M059J (cell line): ENCODE measurements at places on chromosomes 2 and 18.

GRCh38 chr2:73239776-73240175 is 5.7 kb downstream of the CCT7 start:
- peak; percentile 56 for DNase-seq

DNA sequence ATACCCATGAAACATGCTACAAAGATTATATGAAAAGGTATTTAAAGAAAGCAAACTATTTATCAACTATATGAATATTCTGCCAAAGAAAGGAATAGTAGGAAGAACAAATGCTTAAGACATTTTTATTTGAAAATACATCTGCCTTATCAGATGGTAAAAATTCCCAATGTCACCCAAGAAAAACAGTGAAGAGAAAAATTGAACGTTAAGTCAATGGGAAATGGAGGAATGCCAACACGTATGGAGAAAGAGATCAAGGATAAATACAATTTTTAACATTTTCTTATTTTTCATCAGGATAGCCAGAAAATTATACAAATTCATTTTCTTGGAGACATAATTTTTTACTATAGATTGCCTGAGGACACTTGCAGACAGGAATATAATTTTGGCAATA is 394.2 kb downstream of the ZEB2 start:
- no peak for DNase-seq

- no peak for DNase-seq
Observed at GRCh38 chr2:207823865-207824264, 54.2 kb upstream of the FZD5 start.

DNA sequence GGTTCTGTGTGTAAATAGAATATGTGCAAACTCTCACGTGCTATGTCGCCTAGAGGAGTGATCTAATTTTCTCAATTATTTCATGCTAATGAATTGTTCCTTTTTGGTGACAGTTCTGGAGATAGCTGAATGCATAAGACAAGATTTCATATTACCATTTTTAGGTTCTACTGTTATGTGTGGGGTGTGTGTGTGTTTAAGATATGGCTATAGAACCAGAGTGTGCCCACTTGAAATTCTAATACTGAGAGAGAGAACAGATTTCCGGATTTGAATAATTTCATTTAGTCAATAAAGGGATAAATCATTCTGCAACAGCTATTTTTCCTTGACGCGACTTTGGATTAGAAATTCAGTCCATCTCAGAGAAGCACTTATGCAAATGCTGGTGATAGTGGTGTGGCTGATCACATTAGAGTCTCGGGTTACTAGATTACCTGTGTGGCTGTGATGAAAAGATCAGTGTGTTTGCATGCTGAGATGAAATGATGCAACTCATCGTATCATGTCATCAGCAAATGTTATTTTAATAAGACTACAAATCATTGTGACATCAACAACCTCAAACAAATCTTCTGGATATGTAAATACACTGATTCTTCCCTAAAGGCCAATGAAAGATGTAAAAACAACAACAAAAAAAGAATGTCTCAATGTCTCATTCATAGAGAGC is 415.9 kb downstream of the EPHA4 start:
- no peak for DNase-seq

DNA sequence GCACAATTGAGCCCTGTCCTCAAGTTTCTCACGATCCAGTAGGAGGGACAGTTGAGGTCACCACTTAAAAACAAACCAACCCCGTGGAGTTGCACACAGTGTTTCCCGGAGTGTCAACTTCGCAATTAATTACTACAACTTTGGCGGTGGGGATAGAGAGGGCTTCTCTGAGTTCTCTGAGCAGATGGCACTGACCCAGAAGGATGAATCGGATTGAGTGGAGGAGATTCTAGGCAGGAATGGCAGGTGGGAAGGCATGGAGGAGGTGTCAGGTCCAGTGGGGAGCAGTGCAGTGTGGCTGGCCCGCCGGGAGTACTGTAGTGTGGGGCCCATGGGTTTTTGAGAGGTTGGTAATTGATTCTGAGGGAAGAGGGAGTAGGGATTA is 12.0 kb downstream of the SIX3 start:
- no peak for DNase-seq

DNA sequence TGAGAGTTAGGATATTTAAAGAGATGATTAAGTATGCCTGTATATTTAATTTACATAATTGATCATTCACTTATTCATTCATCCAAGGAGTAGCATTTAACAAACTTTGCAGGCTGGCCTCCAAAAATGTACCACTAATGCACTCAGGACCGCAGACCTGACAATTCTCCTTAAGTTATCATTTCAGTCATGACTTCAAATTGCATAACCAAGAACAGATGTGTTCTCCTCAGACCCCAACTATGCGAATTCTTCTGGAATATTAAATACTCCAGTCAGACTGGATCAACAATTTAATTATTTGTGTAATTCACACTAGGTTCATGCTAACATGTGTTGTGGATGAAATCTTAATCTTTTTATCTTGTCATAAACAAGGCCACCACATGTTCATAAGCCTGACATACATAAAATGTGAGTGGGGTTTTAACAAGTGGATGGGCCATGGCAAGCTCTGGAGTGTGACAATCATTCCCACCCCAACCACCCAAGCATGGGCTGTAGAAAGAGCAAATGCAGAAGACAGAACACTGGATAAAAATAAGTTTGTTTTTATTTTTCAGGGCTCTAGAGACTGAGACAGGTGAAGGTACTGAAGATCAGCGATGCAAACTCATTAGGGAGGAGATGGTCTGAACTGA is 3.2 kb downstream of the REG1B start:
- no peak for DNase-seq

DNA sequence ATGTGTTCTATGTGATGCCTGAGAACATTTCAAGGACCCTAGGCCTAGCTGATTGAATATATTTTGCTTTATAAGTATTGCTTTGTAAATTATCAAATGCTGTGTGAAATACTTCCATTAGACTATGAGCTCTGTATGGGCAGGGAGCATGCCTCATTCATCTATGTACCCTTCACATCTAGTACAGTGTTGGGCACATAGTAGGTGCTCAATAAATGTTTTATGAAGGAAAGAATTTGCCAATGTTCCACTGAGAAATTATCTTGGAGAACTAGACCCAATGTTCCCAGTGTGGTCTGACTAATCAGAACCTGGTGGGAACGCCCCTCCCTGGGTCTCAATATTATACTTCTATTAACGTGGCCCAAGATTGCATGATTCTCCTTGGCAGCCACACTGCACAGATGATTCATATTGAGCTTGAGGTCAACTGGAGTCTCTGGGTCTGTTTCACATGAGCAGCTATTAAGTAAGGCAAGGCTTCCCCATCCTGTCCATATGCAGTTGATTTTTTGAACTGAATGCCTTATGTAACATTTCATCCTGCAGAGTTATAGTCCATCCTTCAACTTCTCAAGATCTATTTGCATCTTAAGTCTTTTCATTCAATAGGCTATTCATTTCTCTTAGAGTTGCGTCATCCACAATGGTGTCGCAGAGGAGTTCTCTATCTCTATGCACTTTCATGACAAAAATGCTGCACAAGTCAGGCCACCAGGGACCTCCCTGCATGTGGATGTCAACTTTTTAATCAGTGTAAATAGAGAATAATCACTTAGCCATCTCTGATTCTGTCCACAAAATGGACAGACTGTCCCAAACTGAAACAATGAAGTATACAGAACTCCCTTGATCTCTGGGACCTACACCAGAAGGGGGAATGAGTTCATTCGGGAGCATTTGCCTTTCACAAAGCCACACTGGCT is 257.6 kb downstream of the CYP26B1 start:
- peak; percentile 90 for DNase-seq

GRCh38 chr2:22485486-22485885 is 899.5 kb upstream of the KLHL29 start:
- no peak for DNase-seq

- DNase-seq: no peak
Observed at GRCh38 chr2:189797902-189798301, 13.7 kb downstream of the PMS1 start.

DNA sequence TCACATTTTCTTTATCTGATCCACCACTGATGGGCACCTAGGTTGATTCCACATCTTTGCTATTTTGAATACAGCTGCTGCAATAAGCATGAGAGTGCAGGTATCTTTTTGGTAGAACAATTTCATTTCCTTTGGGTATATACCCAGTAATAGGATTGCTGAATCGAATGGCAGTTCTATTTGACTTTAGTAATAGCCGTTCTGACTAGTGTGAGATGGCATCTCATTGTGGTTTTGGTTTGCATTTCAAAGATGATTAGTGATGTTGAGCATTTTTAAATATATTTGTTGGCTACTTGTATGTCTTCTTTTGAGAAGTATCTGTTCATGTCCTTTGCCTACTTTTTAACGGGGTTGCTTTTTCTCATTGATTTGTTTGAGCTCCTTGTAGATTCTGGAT is 72.3 kb downstream of the CCDC138 start:
- peak; percentile 61 for DNase-seq

DNA sequence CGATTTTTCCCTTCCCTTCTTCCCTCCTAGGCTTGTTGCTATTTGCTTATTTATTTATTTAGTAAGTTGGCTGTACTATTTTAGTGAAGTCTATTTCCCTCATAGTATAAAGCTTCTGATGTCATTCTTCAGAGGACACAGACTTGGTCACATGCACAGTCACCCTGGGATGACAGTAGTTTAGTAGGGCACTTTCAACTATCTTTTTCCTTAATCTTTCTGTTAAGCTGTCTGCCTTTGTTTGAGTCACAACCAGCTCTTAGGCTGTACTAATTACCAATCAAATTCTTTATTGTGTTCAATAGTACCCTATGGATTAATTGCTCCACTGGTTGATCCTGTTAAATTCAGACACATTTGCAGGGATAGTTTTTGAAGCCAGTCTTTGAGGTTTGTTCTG is 26.9 kb upstream of the RAB31 start:
- DNase-seq: no peak

DNA sequence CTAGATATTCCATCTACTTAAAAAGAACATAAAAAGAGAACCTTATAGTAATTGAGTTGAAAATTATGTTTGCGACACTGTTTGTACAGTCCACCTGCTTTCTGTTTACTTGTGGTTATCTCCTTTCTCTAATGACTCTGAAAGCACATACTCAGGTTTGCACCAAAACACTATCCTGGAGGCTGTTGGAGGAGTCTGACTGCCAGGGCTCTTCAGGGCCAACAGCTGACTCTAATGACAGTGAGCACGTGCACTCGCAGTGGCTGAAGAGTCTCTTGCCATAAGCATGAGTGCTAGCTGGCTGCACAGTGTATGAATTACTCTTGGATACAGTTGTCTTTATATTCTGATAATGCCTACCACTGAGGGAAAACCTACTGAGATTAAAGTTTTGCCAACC is 16.7 kb upstream of the GLS start:
- DNase-seq: no peak
